Thyroid gland (tissue), 4 donors: ENCODE measurements at places on chromosomes 4 and X. TPM values are rescaled to one million over a fixed set of nuclear protein-coding genes. Genes with fewer than 3 reads are reported as not detected.
A peak's percentile ranks its signal among the peaks of the same experiment; 100 is the strongest.

Gene GIMD1
- total RNA-seq, result not detected

Gene CCDC110
- total RNA-seq, result 8.8 TPM

DNA sequence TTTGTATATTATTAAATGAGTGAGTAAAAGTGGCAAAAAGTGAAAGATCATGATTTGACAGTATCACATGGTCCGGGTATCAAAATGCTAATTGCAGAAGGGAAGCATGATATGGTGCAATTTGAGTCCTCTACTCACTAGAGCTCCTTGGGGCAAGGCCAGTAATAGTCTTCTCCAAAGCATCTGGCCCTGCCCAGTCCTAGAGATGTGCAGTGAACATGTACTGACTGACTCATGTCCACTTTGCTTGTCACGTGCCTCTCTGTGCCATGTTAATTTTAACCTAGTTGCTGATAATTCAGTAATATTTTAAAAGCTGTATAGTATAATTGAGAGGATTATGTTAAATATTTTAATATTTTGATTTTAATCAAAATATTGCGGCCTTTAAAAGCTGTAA, 54.6 kb upstream of the TENM3 start:
- H3K27ac ChIP-seq, result no peak overlapping the region
- no peaks in the 10 kb centered on the region for H3K4me1 ChIP-seq
- H3K4me3 ChIP-seq, result no peak overlapping the region
- no peaks in the 10 kb centered on the region for H3K36me3 ChIP-seq
- DNase-seq, result no peak

DNA sequence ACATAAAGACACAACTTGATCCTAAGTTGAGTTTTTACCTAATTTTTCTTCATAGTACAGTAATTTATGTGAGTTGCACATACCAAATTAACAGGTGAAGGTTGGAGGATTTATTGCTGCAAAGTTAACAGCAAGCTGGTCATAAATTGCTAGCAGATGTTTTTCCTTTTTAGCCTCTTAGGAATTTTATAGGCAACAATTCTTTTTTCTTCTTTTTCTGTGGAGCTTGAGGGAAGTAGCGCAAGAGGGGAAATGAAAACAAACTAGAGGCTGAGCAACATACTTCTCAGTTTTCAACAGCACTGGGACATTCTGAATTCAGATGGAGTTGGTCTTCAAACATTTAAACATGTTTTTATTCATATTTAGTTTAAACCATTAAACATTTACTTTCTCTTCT, 63.7 kb upstream of the TLR2 start:
- H3K36me3 ChIP-seq, result peaks cover 8% of the 10 kb centered on the region
- H3K27me3 ChIP-seq, result no peaks in the 10 kb centered on the region
- no peak overlapping the region for H3K4me3 ChIP-seq
- H3K4me1 ChIP-seq, result no peaks in the 10 kb centered on the region
- H3K27ac ChIP-seq, result no peak overlapping the region

GRCh38 chr4:86917212-86918039, 17.4 kb upstream of the AFF1 start:
- DNase-seq, result no peak
- no peak overlapping the region for H3K4me3 ChIP-seq
- H3K27ac ChIP-seq, result no peak overlapping the region
- H3K36me3 ChIP-seq, result no peaks in the 10 kb centered on the region
- H3K27me3 ChIP-seq, result no peaks in the 10 kb centered on the region

GRCh38 chrX:128458888-128459287, 406.7 kb upstream of the ACTRT1 start:
- H3K4me3 ChIP-seq, result no peak overlapping the region
- DNase-seq, result no peak
- H3K4me1 ChIP-seq, result no peaks in the 10 kb centered on the region
- H3K27ac ChIP-seq, result no peak overlapping the region

GRCh38 chr4:28358606-28359005, 1498.0 kb downstream of the STIM2 start:
- H3K27ac ChIP-seq, result no peak overlapping the region
- DNase-seq, result no peak
- H3K27me3 ChIP-seq, result no peaks in the 10 kb centered on the region
- no peak overlapping the region for H3K4me3 ChIP-seq

DNA sequence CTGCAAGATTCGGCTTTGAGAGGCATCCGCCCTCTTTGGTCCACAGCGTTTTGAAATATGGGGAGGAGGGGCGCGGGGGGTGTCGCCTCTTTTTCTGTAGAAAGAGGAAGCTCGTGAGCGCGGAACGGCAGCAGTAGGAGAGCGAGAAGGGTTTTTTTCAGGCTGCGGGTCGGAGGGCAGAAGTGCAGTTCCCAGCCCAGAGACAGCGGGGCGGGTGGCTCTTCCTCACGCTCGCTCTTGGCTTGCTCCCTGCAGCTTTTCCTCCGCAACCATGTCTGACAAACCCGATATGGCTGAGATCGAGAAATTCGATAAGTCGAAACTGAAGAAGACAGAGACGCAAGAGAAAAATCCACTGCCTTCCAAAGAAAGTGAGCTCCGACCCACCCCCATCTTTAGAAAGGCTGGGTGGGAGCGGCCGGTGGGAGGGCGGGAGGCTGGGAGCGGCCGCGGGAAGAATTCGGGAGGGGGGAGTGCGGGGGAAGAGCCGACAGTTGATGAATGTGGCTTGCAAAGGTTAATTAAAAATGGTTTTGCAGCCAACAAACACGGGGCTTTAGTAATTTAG, 1.2 kb downstream of the TMSB4X start:
- H3K4me1 ChIP-seq, result no peaks in the 10 kb centered on the region
- no peaks in the 10 kb centered on the region for H3K36me3 ChIP-seq
- peak overlapping the region; percentile 89 for H3K27ac ChIP-seq
- H3K4me3 ChIP-seq, result peak overlapping the region; percentile 66

GRCh38 chr4:24753519-24753918, 41.9 kb upstream of the SOD3 start:
- H3K27ac ChIP-seq, result no peak overlapping the region
- H3K36me3 ChIP-seq, result no peaks in the 10 kb centered on the region
- no peak overlapping the region for H3K4me3 ChIP-seq
- no peaks in the 10 kb centered on the region for H3K4me1 ChIP-seq
- no peaks in the 10 kb centered on the region for H3K27me3 ChIP-seq

- H3K27me3 ChIP-seq, result no peaks in the 10 kb centered on the region
- no peak overlapping the region for H3K4me3 ChIP-seq
- DNase-seq, result no peak
- H3K36me3 ChIP-seq, result no peaks in the 10 kb centered on the region
- H3K4me1 ChIP-seq, result no peaks in the 10 kb centered on the region
Measured at GRCh38 chr4:165782623-165783022, 90.4 kb upstream of the TLL1 start.

DNA sequence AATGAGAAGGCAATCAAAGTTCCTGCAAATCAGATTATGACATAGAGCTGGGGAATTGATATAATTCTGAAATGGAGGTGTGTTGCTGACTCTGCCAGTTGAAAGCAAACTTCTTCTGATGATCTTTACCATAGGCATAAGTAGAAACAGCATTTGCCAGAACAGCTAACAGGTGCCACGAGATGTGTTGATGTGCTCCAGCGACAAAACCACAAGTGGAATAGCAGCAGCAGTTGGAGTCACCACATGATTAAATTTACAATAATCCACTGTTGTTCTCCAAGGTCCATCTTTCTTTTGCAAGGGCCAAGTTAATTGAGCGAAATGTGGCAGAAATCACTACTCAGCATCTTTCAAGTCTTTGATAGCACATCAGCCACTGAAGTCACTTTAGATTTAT, 3.7 kb upstream of the OSTC start:
- no peaks in the 10 kb centered on the region for H3K36me3 ChIP-seq
- no peak overlapping the region for H3K27ac ChIP-seq
- DNase-seq, result no peak
- H3K4me1 ChIP-seq, result peaks cover 7% of the 10 kb centered on the region

- H3K27ac ChIP-seq, result peak overlapping the region; percentile 75
- no peaks in the 10 kb centered on the region for H3K27me3 ChIP-seq
- peaks cover 29% of the 10 kb centered on the region for H3K4me1 ChIP-seq
- H3K36me3 ChIP-seq, result no peaks in the 10 kb centered on the region
Measured at GRCh38 chr4:185541251-185541727, 6.0 kb upstream of the PDLIM3 start.
